ENCODE measurements at places on chromosomes 3 and 15.

- no peak for DNase-seq
Measured at GRCh38 chr3:117630469-117630868, 920.9 kb downstream of the TUSC7 start.

GRCh38 chr3:134079111-134079547 is 49.4 kb upstream of the SLCO2A1 start:
- DNase-seq: no peak

- DNase-seq: no peak
Measured at GRCh38 chr3:169552533-169552932, 111.0 kb downstream of the MECOM start.

DNA sequence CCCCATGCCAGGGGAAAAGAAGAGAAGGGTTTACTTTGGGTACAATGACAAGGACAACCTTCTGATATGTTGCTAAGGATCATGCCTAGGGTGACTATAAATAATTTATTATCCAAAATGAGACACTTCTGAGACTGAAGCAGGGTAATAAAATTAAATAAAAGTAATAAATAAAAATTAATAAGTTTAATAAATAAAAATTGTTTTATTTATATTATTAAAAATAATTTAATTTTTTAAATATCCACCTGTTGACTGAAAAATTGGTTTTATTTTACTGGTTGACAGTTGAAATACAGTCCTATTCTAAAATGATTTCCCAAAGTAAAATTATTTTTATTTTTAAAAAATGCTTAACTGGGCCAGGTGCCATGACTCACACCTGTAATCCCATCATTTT is 102.0 kb downstream of the FHIT start:
- DNase-seq: no peak

All from GM04503 (cell line).